Cerebellum (tissue), 4 donors: ENCODE measurements at places on chromosomes 5 and 9. TPM values are rescaled to one million over a fixed set of nuclear protein-coding genes. Genes with fewer than 3 reads are reported as not detected.

Gene DRD1
- total RNA-seq: 1.3 TPM

Gene CAMK4
- total RNA-seq: 75.1 TPM

Gene PFN3
- total RNA-seq: not detected

Gene AHRR
- 1.5 TPM for total RNA-seq

Gene TPPP
- 12.2 TPM for total RNA-seq

Gene GPR150
- not detected for total RNA-seq

Gene KCNMB1
- 0.09 TPM for total RNA-seq

Gene LCNL1
- 0.82 TPM for total RNA-seq

Gene PLAC8L1
- total RNA-seq: not detected

Gene ALAD
- 17.1 TPM for total RNA-seq

Gene CDK7
- 36.1 TPM for total RNA-seq

Gene MARCHF6
- total RNA-seq: 228 TPM

Gene RARS1
- 93.4 TPM for total RNA-seq

Gene DNAJC21
- total RNA-seq: 25.7 TPM

Gene DMRT3
- total RNA-seq: not detected
